NCI-H524 treated with DMSO at 0.1 percent for 48 hours (cell line): ENCODE measurements at places on chromosomes 16 and 17.

GRCh38 chr17:82007495-82008257, 15.0 kb downstream of the CENPX start:
- DNase-seq = no peak

DNA sequence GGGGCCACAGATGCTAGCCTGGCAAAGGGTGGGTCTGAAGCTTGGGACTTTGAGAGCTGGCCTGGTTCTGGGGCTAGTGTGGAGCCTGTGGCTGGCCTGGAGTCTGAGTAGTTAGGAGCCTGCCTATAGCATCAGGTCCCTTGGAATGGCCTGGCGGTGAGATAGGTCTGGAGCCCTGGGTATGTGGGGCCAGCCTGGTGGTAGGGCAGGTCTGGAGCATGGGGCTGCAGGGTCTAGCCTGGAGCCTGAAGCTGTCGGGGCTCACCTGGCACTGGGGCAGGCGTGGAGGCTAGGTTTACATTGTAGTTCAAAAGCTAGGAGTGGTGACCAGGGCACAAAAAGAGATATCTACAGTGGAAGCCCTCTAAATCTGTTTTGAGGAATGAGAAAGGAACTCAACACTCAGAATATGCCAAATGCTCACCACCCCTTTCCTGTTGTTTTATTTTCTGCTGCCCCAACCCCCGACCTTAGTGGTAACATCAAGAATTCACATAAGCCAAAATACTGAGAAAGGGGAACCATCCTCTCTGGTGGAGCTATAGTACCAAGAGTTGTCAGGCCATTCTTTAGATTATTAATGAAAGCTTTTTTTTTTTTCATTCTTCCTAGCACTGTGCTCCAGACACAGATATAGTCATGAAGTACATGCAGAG, 100.3 kb downstream of the TANC2 start:
- DNase-seq = no peak

- DNase-seq = no peak
These were observed 14.1 kb downstream of the CFAP20 start for GRCh38 chr16:58114827-58115825.

- peak; percentile 18 for DNase-seq
These were observed 11.5 kb upstream of the ZC3H18 start for GRCh38 chr16:88558457-88559442.

DNA sequence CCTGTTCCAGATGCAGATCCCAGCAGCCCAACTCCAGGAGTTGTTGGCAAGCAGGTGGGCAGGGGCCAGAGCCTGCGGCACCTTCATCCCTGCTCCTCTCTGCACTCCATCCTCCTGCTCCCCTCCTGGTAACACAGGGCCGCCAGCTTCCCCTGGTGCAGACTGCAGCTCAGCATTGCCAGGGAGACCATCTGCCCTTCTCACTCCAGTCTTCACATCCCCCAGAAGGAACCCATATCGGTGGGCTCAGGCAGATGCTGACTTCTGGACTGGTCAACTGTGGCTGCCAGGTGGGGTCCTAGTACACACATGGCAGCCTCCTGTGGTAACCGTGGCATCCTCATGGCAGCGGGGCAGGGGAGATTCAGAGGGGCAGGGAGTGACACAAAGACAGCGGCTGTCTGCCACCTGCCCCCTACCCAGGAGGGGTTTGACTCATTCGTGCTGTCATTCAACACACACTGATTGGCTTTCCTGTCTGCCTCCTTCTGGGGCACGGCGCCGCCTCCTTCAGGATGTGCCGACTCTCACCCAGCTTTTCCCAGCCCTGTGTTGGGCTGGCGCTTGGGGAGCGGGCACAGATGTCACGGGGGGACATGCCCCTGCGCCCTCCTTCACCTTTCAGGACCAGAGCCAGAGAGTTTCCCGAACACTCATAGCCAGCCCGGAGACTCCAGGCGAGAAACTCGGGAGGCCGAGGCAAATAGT, 120.9 kb downstream of the CMIP start:
- DNase-seq = no peak

DNA sequence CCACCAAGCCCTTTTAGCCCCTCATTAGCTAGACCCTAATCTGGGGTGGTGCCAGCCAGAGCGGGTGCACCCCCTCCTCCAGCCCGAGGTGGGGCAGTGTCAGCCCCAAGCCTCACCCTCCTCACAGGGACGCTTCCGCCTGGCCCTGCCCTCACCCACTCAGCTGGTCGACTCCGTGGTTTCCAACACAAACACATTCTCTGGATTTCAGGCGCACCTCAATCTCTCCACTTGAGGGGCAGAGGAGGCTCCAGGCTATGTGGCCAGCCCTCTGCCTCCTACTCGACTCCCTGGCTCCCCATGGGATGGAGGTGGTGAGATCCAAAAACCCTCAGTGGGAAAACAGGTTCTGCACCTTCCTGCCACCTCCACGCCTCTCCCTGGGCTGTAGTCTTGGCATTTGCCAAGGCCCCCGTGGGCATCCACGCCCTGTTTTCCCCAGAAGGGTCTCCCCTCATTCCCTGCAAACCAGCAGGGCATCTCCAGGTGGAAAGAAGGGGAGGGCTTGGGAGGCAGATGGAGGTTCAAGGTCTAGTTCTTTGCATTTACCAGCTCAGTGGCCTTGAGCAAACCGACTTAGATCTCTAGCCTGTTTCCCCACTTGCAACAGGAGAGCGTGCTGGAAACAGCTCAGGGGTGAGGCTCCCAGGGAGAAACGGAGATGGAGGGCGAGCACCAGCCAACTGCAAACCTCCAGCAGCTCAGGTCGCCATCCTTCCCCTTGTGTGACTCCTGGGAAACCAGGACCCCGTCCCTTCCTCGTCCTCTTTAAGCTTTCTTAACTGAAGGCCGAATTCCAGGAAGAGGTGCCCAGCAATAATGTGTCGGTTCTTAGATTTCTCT, 1.7 kb downstream of the EMP2 start:
- DNase-seq = no peak

- no peak for DNase-seq
These were observed 96.9 kb upstream of the ADAMTS18 start for GRCh38 chr16:77531752-77532151.

DNA sequence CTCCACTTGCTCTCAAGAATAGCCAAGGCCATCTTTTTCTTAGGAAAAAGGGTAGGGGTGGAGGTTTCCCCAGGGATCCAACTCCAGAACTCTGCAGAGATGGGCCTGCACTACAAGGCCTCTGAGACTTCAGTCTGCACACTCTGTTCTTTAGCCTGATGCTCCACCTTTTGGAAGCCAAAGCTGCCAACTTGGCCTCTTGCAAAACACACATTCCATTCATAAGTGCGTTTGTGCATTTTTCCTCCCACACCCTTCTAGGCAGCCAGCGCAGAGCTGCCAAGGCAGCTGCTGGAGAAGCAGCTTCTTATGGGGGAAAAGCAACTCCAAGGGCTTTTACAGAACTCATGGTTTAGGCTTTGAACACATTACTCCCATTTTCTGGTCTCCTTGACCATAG, 45.3 kb downstream of the REXO5 start:
- DNase-seq = no peak

GRCh38 chr16:15754821-15755534, 101.8 kb downstream of the MYH11 start:
- DNase-seq = no peak

- DNase-seq = no peak
These were observed 36.8 kb upstream of the ZNF469 start for GRCh38 chr16:88345721-88346560.

DNA sequence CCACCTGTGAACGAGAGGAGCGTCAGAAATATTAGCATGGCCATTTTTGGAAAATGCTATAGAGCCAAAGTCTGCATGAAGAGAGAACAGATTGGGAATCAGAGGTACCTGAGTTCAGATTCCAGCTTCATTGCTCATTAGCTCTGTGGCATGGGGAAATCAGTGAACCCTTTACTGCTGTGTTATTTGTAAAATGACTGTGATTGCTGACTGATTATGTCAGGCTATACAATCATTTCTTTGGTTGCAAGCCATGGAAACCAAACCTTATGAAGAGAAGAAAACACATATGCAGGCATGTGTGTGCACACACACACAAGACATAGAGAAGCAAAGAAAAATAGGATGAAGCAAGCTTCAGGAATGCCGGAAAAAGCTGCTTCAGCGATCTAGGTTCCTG, 101.4 kb upstream of the HSBP1 start:
- no peak for DNase-seq

DNA sequence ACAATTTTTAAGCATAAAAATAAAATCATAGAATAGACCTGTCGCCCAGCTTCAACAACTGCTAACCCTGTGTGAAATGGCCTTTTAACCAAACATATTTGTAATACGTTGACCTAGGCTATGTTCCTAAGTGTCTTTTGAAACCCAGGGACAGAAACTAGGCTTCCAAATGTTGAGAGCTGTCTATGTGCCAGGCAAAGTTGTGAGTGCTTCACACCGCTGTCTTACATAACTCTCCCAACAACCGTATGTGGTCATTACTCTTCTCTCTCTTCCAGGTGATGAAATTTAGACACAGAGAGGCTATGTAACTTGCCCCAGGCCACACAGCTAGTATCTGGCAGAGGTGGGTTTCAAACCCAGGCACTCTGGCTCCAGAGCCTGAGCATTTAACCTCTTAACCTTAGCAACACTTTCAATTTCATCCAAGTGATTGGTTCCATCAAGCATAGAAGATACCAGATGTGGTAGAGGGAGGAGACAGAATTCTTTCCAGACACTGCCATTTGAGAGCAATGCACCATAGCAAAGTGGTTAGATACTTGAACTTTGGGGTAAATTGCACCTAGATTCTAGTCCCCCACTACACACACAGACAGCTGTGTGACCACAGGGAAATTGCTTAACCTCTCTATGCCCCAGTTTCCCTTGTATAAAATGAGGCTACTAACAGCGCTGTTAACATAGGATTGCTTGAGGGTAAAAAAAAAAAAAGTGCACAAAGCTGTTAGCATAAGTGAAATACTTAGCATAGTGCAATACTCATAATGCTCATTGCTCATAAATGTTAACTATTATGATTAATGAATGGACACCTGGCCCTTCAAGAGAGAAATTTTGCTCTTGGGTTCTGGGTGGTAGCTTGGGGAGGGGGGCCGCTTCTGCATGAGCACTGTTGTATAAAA, 160.6 kb downstream of the IRX3 start:
- no peak for DNase-seq

- DNase-seq = no peak
These were observed 136.9 kb downstream of the RBFOX3 start for GRCh38 chr17:79473876-79474440.

- no peak for DNase-seq
These were observed 11.0 kb upstream of the ZG16 start for GRCh38 chr16:29767062-29767461.

- DNase-seq = no peak
These were observed 64.8 kb downstream of the PRKCB start for GRCh38 chr16:23900480-23901177.

DNA sequence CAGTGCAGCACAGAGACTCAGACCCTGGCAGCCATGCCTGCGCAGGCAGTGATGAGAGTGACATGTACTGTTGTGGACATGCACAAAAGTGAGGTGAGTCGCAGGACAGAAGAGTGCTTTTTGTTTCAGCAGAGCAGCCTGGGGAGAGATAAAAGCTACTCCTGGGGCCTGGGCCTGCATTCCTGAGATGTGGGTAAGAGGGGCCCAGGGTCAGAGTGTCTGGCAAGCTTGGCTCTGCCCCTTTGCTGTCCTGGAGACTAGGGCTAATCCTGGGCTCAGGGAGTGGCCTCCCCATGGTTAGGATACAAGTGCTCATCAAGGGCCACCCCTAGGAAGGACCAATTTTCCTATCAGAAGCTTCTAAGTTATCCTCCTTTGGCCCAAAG, 4.8 kb upstream of the ERBB2 start:
- DNase-seq = no peak

DNA sequence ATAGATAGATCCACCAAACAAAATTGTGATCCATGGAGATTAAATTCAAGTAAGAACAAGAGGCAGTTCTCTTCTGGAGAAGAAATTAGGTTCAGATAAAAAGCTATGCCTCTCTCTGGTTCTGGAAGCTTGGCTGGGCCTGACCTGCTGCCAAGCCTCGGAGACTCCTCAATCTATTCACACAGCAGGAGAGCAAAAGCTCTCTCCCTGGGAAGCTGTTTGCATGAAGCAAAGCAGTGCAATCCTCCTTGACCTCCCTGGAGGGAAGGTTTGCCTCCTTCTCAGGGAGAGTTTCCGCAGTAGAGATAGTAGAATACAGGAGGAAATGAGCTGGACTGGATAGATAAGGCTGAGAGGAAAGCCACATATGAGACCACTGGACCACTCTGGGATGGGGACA, 78.1 kb upstream of the GNAO1 start:
- DNase-seq = no peak
